ENCODE measurements at places on chromosomes 7 and 10.

DNA sequence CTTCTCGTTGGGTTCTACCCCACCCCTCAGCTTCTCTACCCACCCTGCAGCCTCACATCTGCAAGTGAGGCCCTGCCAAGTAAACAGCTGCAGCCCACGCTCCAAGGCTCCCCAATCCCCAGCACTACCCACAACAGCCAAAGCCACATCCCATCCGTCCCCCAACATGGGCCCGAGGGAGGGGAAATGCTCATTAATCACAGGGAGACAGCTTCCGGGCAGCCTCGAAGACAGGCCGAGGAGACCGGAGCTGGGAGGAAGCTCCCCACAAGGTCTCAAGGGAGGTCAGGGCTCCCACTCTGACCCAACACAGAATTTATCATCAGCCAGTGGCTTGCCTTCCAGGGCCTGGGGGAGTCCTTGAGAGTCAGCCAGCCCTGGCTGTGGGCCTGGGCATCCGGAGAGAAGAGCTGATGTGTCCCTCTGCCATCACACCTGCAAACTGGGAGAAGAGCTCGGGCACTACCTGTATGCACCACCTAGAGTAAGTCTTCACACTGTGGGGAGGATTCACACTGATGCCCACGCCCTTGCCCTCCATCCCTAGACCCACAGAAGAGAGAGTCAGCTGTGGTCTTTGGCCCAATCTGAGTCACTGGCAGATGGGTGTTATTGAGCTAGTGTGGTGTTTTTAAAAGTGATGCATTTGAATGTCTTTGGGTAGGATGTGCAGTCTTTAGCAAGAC is 115.5 kb upstream of the ZMIZ1 start:
- no peak for DNase-seq

DNA sequence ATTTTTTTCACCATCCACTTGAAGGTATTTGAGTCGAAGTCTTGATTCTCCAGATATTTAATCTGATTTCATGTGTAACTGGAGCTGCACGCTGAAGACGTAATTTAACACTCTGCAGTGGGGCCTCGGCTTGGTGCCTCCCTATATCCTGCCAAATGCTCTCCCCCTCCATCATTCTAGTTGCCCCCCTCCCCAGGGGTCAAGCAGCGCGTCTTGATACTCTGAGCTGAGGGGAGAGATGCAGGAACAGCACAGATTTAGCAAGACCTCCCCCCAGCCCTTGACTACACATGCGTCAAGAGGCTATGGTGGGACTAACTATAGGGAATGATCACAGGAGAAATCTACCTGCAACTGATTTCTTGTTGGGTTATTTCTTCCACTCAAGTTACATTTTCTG is 85.8 kb downstream of the PRPF18 start:
- DNase-seq, result no peak

- DNase-seq, result no peak
These were observed 75.8 kb downstream of the PRKCQ start for GRCh38 chr10:6504296-6504695.

GRCh38 chr7:99035723-99036545 is 108.0 kb downstream of the SMURF1 start:
- DNase-seq, result no peak

DNA sequence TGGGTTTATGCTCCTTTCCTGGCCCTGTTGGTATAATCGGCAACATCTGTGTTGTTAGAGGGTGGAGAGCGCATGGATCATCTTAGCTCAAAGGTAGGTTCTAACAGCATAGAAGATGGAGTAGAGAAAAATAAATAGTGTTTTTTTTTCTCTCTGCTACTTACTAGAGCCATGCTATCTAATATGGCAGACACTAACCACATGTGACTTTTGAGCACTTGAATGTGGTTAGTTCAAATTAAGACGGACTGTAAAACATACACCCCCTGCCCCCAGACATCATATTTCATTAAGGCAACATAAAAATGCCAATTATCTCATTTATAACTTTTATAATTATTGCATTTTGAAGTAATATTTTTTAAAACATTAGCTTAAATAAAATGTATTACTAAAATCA is 525.1 kb downstream of the KIF20B start:
- no peak for DNase-seq

GRCh38 chr10:98090822-98091221 is 43.6 kb upstream of the R3HCC1L start:
- DNase-seq, result no peak

DNA sequence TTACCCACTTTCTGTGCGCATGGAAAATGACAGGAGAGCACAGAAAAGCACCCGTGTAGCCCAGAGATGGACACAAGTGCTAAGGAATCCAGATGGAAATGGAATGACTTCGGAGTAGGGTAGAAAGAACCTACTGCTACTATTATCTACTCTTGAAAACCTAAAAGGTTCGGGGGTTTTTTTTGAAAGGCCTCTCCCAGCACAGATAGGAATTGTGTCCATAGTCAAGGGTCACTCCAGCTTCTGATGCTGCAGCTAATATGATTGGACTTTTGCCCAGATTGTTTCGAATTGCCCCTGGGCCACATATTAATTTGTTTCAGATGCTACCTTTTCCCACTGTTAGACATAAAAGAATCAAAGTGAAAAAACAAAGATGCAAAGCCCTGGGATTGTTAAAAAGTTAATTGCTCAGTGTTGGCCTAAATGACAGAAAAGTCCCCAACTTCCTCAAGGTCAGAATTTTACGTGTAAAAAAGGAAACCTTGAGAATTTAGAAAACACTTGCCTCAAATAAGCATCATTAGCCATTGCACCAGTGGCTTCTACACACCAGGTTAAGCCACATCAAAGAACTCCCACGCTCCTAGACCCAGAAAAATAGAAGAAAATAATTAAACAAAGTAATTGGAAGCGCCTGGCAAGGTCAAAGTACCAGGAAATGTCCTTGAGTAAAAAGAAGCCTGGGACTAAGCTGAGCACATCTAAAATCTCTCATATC is 40.8 kb upstream of the INSIG1 start:
- DNase-seq, result no peak

DNA sequence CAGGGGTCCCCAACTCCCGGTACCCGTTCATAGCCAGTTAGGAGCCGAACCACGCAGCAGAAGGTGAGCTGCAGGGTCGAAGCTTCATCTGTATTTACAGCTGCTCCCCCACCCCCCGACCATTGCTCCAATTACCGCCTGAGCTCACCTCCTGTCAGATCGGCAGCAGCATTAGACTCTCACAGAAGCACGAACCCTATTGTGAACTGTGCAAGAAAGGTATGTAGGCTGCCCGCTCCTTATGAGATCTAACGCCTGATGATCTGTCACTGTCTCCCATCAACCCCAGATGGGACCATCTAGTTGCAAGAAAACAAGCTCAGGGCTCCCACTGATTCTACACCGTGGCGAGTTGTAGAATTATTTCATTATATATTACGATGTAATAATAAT is 14.6 kb upstream of the AZGP1 start:
- no peak for DNase-seq

- no peak for DNase-seq
These were observed 93.2 kb downstream of the DNAJB9 start for GRCh38 chr7:108662783-108663362.

DNA sequence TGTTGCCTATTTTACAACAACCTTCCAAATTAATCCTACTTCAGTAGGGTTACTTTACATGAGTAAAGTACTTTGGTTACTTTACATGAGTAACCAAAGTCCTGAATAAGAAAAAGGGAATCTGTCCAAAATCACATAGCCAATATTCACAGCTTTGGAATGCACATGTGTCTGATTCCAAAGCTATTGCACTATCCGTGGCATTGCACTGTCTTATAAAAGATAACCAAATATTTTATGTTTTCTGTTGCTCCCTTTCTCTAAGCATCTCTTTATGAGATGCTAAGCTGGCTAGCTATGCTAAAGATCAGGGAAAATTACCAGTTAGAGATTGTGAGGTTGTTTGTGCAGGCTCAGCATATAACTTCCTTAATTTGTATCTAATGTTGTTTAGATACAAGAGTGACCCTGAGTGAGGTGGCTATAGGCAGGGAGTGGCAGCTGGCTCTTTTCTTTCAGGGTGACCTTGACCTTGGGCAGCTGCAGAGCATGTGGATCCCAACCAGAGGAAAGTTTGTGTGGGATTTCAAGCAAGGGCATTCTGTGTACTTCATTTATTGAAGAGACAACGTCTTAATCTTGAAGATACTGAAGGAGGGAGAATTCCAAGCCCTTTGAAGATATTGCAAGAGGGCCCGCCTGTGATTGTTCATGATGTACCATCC is 366.1 kb upstream of the ANKRD30A start:
- DNase-seq, result no peak

DNA sequence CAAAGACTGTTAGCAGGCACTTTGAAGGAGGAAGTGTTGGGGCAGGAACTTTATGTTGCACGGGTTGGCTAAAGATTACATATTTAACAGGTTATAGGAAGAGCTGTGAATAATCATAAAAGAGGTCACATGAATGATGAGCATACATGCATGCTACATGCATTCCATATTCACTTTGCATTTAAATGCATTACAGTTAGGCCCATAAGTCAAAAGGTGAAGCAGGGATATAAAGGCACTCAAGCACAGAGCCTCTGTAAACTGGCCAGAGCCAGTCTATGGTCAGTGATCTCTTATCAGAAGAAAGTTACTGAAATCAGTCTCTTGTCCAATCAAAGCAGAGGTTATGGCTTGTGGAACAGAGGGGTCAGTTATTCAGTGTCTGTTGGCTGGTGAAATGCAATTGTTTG is 7.3 kb upstream of the ANKRD7 start:
- DNase-seq, result no peak

DNA sequence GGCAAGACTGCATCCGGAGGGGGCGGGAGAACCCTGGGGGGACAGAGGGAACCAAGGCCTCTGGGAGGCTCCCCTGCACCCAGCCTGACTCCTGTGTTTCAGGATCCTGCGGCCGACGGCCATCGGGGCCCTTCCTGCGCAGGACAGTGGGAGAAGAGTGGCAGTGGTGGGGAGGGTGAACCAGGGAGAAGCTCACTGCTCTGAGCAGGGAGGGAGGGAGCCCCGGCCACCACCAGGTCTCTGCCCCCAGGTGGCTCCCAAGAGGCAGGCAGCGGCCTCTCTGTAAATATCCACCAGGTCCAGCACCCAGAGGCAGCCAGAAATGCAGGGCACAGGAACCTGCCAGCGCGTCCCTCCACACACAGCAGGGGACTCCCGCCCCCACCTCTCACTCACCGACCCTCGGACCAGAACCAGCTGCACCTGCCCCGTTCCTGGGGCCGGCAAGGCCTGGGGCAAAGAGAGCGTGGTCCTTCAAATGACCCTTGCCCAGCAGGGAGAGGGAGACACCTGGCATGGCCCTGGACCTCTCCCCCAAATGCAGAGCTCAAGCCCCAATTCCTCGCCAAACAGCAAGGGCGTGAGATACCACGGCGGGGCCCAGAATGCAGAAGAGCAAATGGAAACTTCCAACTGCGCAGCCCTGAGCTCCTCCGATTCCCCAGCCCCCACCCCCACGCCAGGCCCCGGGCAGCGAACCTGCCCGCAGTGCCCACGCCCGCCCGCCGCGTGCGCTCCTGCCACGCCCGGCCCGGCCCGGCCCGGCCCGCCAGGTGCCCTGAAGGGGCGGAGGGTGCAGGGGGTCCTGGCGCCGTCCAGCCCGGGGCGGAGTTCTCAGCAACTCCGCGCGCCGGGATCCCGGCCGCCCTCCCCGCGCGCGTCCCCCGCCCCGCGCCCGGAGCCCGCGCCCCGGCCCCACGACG is 805 bp downstream of the RASGEF1A start:
- DNase-seq, result no peak

- DNase-seq, result peak; percentile 54
These were observed 33.7 kb downstream of the CFAP58 start for GRCh38 chr10:104387130-104387888.

GRCh38 chr10:10532826-10533225 is 484.8 kb upstream of the CELF2 start:
- DNase-seq, result no peak

DNA sequence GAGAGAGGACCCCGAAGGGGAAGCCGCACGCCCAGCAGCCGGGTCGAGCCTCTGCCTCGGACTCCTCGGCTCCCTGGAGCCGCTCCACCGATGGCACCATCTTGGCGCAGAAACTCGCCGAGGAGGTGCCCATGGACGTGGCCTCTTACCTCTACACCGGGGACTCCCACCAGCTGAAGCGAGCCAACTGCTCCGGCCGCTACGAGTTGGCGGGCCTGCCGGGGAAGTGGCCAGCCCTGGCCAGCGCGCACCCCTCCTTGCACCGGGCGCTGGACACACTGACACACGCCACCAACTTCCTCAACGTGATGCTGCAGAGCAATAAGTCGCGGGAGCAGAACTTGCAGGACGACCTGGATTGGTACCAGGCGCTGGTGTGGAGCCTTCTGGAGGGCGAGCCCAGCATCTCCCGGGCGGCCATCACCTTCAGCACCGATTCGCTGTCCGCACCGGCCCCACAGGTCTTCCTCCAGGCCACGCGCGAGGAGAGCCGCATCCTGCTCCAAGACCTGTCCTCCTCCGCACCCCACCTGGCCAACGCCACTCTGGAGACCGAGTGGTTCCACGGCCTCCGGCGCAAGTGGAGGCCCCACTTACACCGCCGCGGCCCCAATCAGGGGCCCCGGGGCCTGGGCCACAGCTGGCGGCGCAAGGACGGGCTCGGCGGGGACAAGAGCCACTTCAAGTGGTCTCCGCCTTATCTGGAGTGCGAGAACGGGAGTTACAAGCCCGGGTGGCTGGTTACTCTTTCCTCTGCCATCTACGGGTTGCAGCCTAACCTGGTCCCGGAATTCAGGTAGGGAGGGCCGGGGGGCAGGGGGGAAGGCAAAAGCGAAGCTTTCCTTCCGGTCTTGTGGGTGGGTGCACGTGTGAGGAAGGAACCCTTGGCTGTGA is 973 bp downstream of the GPR158 start:
- DNase-seq, result no peak

Measured in Jurkat, Clone E6-1 (cell line).